ENCODE measurements at places on chromosomes 11 and 22. TPM values are rescaled to one million over a fixed set of nuclear protein-coding genes. Genes with fewer than 3 reads are reported as not detected.

OR52H1 gene
- total RNA-seq, result not detected

TRPC6 gene
- 0.07 TPM for total RNA-seq

TMEM45B gene
- not detected for total RNA-seq

SGSM1 gene
- total RNA-seq, result not detected

UPB1 gene
- not detected for total RNA-seq

Data from astrocyte (in vitro differentiated cells and primary cell).